Activated CD8-positive, alpha-beta T cell treated with anti-CD3 and anti-CD28 coated beads, Interleukin-2, amount 10 ng/mL, durations not matched to agents 7 days and 5 days (primary cell): ENCODE measurements at places on chromosomes 11 and 22. TPM values are rescaled to one million over a fixed set of nuclear protein-coding genes. Genes with fewer than 3 reads are reported as not detected.

DNA sequence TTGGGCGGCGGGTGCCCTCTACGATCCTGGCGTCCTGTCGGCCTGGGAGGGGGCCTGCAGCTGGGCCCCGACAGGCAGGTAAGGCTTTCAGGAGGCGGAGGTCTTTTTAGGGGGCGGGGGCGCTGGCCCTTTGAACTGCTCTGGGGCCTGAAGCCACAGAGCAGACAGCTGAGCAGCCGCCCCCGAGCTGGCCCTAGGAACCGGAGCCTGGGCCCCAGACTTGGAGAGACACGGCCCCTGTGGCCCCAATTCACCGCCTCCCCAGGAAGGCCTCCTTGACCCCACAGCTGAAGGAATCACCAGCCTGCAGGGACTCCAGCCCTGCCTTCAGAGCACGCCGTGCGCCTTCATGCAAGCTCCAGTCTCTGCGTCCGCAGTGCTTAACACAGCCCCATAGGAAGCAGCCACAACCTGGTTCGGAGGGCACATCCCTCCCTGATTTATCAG, 618 bp upstream of the CERK start:
- peaks cover 40% of the 10 kb centered on the region for H3K4me1 ChIP-seq
- peaks cover 29% of the 10 kb centered on the region for H3K36me3 ChIP-seq
- peak overlapping the region; percentile 87 for H3K27ac ChIP-seq
- DNase-seq = no peak

DNA sequence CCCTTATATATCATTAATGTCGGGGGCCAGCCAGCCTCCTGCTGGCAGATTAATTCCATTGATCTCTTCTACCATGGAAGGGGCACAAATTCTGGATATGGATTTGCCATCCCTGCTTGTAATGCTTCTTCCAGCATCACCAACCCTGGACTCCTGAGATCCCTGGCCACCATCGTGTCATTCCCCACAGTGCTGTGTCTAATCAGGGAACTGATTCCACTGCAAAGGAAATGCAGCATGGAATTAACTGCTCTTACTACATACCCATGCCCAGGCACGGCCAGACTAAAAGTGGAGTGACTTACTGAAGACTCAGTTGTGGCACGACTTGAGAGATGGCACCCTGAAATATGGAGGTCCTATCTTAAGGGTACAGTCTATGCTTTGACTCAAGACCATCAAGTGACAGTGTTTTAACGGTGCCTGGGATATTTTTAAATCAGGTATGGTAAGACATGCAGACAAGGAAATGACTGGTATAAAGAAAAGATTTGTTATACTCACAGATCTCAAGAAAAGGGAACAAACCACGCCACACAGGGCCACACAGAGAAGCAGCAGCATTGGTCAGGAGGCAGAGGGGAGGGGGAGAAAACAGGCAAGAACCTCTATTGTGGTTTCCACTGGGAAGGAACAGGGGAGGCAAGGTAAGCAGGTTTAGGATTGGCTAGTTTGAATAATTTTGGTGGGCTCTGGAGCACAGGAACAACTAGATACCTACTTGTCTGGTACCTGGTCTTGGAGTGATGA, 65.1 kb downstream of the IGLL5 start:
- no peak overlapping the region for H3K4me3 ChIP-seq
- no peaks in the 10 kb centered on the region for H3K36me3 ChIP-seq
- H3K4me1 ChIP-seq = no peaks in the 10 kb centered on the region
- DNase-seq = no peak

GRCh38 chr11:87859636-87860035, 315.6 kb downstream of the RAB38 start:
- H3K27ac ChIP-seq = no peak overlapping the region
- no peaks in the 10 kb centered on the region for H3K4me1 ChIP-seq
- no peaks in the 10 kb centered on the region for H3K27me3 ChIP-seq

KIF18A gene
- 35.4 TPM for total RNA-seq

RHOD gene
- not detected for total RNA-seq
